HL-60 (cell line): ENCODE measurements at places on chromosomes 5 and 9.

DNA sequence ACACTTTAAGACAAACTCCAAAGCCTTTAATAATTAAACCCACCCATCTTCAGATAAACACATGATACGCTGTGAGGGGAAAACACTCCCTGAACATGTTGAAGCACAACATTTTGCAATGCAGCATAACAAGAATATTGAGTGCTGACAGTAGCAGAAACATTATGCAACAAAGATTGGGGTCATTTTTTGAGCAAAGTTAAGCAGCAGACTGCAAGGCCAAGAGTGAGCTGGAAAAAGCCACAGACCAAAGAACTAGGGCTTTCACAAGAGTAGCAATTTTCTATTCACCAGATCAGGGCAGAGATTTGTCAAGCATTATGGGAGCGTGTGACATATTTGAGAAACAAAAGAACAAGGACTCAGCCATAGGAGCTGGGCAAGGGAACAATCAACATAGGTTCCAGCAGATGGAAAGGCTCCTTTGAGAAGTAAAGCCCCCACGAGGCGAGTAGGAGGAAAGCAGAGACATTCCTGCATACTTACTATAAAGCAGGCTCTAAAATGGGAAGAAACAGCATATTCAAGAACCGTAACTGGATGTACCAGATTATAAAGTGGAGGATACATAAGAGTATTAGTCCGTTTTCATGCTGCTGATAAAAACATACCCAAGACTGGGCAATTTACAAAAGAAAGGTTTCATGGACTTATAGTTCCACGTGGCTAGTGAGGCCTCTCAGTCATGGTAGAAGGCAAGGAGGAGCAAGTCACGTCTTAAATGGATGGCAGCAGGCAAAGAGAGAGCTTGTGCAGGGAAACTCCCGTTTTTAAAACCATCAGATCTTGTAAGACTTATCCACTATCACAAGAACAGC lies 4.8 kb upstream of the TTC23L start:
- DNase-seq = no peak

GRCh38 chr9:1880038-1880565 lies 135.0 kb upstream of the SMARCA2 start:
- no peak for DNase-seq

GRCh38 chr5:37637165-37637845 lies 202.5 kb downstream of the GDNF start:
- no peak for DNase-seq

DNA sequence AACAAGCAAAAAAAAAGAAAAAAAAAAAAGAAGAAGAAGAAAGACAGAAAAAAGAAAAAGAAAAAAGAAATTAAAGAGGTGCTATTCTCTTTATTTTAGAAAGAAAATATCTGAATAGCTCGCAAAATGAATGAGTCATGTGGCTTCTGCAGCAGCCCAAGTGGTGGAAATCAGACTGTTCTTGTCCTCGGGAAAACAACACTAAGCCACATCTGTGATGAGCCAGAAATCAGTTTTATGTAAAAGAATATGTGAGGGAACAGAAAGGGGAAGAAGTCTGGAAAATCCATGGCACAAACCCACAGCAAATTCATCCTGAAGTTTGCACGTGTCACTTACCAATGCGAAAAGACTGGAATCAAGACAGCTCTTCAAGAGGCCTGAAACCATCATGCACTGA lies 118.7 kb upstream of the GAS1 start:
- no peak for DNase-seq

DNA sequence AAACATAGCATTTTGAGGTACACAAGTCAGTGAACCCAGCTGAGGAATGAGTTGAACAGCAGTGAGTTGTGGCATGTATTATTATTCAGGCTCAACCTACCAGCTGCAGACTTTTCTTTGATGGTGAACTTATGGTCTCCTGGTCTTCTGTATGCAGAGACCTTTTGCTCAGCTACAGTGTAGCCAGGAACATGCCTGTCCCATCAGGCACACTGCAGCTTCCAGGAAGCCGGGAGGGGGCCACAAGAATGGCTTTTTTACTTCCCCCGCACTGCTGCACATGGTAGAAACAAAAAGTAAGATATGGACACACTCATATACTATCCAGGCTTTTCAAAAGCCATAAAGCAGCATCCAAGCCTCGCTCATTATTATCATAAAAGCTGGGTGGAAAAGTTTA lies 65.3 kb upstream of the PLPP1 start:
- no peak for DNase-seq

DNA sequence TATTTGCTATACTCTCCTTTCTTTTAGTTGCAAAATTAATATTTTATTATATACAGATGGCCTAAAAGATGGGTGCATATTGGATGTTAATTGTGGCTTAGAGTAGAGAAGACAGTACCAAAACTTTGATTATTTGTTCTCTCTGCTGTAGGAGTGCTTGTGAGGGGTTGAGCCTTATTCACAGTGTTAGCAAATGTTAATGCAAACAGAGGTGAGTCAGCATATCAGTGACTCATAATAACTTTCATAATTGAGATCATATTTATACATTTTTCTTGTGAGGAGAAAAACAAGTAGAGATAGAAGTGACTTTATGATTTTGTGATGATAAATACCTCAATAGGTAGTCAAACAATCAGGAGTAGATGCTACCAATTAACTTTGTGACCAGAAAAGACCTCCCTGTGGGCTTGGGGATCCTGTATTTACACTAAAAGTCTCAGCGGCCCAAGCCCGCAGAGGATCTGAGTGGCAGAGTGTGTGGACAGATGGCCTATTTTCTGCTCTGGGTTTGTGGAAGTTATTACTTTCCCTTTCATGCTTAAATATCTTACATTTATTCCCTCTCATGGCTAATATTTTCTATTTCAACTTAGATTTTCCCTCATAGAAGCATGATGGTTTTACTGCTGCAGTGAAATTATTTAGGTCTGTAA lies 226.5 kb downstream of the TAF11L14 start:
- DNase-seq = no peak

- DNase-seq = no peak
Observed at GRCh38 chr5:101012880-101013279, 109.8 kb upstream of the ST8SIA4 start.

DNA sequence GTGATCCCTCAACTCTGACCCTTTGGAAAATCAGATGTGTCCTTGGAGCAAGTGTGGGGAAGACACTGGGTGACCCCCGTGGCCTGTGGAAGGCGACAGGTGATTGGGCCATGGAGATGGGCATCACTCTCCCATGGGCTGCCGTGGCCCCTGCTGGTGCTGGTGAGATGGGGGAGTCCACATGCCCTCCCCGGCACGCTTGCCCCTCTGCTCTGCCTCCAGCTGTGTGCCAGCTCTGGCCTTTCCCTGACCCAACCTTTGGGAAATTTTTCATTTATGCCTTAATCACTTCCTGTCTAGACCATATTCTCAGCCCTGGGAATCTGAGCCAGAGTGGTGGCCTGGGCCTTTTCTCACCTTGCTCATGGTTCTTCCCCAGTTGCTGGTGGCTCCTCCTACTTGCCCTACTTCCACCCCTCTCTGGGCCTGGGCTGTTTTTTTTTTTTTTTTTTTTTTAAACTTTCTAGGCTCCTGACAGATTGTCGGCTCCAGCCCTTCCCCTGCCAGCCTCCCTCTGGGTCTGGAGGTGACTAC lies 56.6 kb downstream of the RGS3 start:
- no peak for DNase-seq
